ENCODE measurements at places on chromosomes 1 and 21.

DNA sequence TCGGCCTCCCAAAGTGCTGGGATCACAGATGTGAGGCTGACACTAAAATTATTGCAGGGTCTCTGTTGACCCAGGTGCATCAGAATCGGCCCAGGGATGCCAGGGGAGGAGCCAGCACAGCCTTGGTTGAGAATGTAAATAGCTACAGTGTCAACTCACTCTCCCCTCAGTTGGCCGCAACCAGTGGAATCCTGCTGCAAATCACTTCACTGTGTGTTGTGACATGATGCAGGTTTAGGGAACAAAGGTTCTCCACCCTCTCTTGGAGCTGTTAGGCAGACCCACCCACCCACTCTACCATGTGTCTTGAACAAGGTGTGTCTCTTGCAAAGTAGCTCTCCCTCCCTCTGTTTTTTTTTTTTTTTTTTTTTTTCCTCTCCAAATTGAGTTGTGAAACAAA, 60.5 kb upstream of the SOD1 start:
- ATAC-seq, result no peak

GRCh38 chr1:155082301-155083051, 3.8 kb downstream of the EFNA3 start:
- no peak for ATAC-seq

DNA sequence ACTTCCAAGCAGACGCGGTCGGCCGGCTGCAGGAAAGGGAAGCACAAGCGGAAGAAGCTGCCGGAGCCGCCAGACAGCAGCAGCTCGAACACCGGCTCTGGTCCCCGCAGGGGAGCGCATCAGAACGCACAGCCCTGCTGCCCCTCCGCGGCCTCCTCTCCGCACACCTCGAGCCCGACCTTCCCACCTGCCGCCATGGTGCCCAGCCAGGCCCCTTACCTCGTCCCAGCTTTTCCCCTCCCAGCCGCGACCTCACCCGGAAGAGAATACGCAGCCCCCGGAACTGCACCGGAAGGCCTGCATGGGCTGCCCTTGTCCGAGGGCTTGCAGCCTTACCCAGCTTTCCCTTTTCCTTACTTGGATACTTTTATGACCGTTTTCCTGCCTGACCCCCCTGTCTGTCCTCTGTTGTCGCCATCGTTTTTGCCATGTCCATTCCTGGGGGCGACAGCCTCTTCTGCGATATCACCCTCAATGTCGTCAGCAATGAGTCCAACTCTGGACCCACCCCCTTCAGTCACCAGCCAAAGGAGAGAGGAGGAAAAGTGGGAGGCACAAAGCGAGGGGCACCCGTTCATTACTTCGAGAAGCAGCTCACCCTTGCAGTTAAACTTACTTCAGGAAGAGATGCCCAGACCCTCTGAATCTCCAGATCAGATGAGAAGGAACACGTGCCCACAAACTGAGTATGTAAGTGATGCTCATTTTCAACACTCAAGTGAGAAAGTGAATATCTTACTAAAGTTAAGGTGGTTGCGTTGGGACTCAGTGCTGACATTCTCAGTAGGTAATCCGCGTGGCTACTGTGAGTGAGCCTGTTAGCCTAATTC, 25.5 kb downstream of the UTS2 start:
- ATAC-seq, result peak; percentile 57

DNA sequence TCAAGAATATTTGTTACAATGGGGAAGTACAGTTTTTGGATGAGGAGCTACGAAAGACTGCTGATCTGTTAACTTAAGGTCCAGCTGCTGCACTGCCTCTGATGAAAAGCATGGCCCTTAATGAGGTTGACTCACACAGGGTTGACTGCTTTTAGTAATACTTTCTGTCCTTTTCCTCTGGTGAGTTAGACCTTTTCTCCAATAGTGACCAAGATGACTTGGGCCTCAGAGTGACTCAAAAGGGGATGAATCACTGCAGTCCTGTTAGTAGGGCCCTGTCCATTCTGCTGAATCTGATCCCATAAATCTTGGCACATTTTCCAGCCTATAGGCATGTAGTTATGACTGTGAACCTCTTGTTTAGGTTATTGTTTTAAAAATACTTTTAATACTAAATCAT, 2.7 kb downstream of the DISP1 start:
- no peak for ATAC-seq

GRCh38 chr1:119978018-119978505, 81.7 kb upstream of the ADAM30 start:
- no peak for ATAC-seq

- no peak for ATAC-seq
Measured at GRCh38 chr1:30525971-30526651, 197.3 kb downstream of the MATN1 start.

GRCh38 chr1:30684881-30685795, 38.2 kb downstream of the MATN1 start:
- ATAC-seq, result peak; percentile 6

- ATAC-seq, result no peak
Measured at GRCh38 chr1:154115180-154115579, 39.7 kb downstream of the NUP210L start.

- no peak for ATAC-seq
Measured at GRCh38 chr1:109832945-109833344, 69.2 kb upstream of the EPS8L3 start.

- no peak for ATAC-seq
Measured at GRCh38 chr1:27071049-27071416, 58.4 kb upstream of the TENT5B start.

DNA sequence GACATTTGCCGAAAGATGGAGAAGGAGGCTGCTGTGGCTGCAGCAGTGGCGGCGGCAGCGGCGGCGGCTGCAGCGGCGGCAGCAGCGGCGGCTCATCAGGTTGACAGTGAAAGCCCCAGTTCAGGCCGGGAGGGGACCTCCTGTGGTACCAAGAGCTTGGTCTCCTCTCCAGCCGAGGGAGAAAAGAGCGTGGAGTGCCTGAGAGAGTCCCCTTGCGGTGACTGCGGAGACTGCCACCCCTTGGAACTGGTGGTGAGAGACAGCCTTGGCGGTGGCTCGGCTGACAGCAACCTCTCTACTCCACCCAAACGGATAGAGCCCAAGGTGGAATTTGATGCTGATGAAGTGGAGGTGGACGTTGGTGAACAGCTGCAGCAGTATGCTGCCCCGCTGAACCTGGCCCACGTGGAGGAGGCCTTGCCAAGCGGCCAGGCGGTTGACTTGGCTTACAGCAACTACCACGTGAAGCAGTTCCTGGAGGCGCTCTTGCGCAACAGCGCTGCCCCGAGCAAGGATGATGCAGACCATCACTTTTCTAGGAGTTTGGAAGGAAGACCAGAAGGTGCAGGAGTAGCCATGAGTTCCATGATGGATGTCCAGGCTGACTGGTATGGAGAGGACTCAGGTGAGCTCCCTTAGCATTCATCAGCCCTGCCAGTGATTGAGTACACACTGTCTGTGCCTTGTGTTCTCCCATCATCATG, 6.3 kb downstream of the ZBTB8B start:
- ATAC-seq, result no peak

GRCh38 chr1:32464191-32464715, 619 bp upstream of the ZBTB8B start:
- no peak for ATAC-seq

- no peak for ATAC-seq
Measured at GRCh38 chr1:59685101-59685500, 129.6 kb upstream of the HOOK1 start.

- ATAC-seq, result no peak
Measured at GRCh38 chr1:229003233-229004031, 267.5 kb upstream of the RAB4A start.

DNA sequence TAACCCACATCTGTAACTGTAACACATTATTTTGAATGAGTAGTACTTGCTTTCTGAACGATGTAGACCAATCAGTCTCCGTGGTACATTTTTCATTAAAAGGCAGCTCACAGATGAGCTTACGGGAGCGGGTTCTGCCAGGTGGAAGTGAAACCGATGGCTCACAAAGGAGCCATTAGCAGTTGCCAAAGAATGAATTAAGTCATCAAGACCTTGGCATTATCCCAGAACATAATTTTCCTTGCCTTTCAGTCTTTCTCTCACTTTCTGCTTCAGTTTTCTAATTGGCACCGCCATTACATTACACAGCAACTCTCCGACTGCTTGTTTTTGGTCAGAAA, 33.5 kb upstream of the UTS2 start:
- ATAC-seq, result no peak

DNA sequence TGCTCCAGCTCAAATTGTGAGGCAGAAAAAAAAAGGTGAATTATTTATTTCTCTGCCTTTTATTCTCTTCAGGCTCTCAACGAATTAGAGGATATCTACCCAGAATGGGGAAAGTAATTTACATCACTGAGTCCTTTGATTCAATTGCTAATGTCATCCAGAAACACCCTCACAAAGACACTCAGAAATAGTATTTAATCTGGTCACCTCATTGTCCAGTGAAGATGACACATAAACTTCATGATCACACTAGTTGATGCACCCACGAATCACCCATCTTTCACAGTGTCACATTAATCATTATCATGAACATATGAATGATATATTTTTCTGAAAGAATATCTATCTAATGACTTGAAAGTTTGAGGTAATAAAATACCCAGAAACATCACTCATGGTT, 868.5 kb downstream of the BRINP3 start:
- ATAC-seq, result no peak

DNA sequence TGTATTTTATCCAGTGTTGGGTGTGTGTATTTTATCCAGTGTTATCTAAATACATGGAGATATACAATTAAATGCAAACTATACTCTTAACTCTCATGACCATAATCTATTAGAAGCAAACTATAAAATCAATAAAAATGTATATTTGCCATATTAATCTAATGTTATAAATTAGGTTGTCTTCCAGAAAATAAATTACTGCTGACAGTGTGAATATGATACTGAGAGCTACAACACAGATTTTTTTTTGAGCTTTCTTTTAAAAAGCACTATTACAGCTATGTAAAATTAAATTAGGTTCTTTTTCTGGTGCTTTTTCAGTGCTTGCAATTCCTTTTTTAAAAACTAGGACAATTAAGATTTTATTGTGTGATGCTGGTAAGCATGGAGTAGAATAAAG, 19.0 kb upstream of the GPR52 start:
- ATAC-seq, result no peak

DNA sequence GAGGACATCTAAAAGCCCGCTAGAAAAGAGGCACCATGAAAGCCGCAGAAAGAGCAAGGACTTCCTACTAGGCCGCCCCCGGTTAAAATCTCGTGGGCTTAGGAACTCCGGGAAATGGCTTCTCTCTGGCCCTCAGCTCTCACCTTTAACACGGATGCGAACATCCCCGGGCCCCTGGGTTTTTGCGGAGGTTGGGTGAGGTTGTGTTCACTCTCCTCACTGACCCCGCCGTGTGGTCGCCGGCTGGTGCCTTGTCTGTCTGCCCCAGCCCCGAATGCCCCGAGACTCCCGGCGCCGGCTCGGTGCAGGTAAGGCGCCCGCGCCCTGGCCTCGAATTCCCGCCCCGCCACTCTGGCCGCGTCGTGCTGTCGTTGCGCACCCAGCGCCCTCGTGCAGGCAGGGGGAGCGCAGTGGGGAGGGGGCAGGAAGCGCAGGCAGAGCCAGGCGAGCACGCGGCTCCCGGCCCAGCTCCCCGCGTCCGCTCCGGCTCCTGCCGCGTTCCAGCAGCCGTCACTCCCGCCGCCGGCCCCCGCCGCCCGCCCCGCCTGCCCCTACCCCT, at the start of gene SHISAL2A:
Gene SHISAL2A (plus strand): TSS at position 437 of the 559 bp plus-strand sequence. CDS start 326 bp downstream, outside the sequence.
- ATAC-seq, result peak; percentile 35

- peak; percentile 65 for ATAC-seq
Measured at GRCh38 chr21:45590246-45590725, 48.0 kb upstream of the SLC19A1 start.

GRCh38 chr1:5522531-5523145, 469.6 kb downstream of the NPHP4 start:
- no peak for ATAC-seq

DNA sequence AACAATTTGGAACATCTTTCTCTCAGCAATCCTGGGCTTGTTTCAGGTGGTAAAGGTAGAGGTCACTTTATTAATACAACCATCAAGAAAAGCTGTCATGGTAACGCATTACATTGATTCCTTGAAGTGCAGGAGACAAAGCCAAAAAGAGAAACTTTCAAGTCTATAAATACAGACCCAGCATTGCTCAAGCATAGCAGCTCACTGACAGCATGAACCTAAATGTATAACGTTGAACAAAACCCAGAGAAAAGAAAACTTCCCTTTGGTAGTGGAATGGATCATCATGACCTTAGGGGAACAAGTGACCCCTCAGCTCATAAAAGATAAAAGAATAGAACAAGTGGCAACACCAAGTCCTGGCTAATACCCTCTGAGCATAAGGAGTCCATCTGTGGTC, 332.2 kb downstream of the NTNG1 start:
- no peak for ATAC-seq

GRCh38 chr1:84387480-84388163, 10.7 kb upstream of the DNASE2B start:
- ATAC-seq, result no peak

- ATAC-seq, result no peak
Measured at GRCh38 chr1:243461700-243462099, 205.9 kb downstream of the SDCCAG8 start.

GRCh38 chr1:235919833-235920441, 53.2 kb upstream of the LYST start:
- no peak for ATAC-seq

DNA sequence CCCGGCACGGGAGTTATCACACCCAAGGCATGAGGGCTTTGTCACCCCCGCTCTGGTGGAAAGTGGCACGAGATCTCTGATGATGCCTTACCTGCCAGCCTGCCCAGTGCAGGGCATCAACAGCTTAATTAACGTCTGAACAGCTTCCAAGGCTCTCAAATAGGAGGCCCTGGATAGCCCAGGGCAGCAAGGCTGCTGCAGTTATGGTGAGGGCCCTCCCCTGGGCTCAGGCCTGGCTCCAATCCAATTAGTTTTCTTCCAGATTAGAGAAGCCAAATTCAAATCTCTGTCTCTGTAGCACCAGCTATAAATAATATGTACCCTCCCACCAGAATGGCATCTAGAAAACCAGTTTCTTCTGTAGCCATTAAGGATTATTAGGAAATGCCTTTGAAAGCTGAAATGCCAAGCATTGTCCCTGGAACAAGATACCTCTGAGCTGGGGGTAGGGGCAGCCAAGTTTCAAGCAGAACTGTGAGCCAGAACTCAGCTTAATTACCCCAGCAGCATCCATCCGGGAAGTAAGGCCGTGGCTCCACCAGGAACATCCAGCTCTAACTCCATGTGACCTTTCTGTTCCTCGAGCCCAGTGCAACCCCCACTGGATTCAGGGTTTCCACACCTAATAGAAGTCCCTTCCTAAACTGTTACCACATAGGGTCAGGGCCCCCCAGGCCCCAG, 12.5 kb downstream of the QSOX1 start:
- ATAC-seq, result no peak

DNA sequence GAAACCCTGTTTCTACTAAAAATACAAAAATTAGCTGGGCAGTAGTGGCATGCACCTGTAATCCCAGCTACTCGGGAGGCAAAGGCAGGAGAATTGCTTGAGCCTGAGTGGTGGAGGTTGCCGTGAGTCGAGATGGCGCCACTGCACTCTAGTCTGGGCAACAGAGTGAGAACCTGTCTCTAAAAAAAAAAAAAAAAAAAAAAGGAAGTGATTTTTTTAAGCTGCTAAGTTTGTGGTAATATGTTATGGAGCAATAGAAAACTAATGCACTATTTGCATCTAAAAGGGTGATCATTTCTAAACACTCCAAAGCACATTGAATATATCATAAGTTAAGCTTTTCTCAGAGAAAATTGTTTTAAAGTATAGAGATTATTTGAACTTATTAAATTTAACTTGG, 244.8 kb upstream of the SPAG17 start:
- no peak for ATAC-seq

GRCh38 chr1:55559842-55560241, 344.7 kb upstream of the USP24 start:
- no peak for ATAC-seq
